ENCODE measurements at places on chromosomes 7 and 10.

DNA sequence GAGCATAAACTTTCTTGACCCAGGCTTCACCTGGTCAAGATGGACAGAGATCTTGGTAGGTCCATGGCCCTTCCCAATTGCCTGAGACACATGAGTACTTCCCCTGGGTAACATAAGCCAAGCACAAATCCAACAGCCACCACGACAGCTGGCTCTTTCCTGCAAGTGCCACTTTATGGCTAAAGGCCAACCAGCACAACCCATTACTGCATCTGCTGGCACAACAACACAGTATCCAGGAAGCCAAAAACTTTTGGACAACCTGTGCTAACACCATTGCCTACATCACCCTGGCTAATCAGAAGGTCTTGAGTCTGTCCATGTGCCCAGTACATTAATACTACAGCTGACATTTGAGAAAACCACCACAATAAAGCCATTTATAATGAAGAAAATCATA is 548.0 kb upstream of the SEMA3D start:
- no peak for DNase-seq

DNA sequence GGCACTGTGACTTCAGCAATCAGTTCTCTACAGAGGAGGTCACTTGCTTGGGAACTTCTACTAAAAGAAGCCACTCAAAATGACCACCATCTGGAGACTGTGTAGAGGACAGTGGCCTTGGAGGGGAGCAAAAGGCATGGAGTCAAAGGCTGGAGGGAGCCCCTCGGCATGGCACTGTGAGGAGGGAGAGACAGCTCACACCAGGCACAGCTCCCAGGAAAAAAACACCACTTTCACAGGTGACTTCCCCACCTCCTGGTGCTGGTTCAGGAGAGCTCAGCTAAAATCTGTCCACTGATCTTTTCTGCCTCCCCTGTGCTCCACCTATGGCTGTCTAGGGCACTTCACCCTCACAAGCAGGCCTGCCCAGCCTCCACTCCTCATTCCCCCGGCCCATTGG is 649.4 kb upstream of the MGMT start:
- no peak for DNase-seq

- DNase-seq = no peak
Measured at GRCh38 chr7:35004531-35005095, 32.7 kb downstream of the DPY19L1 start.

DNA sequence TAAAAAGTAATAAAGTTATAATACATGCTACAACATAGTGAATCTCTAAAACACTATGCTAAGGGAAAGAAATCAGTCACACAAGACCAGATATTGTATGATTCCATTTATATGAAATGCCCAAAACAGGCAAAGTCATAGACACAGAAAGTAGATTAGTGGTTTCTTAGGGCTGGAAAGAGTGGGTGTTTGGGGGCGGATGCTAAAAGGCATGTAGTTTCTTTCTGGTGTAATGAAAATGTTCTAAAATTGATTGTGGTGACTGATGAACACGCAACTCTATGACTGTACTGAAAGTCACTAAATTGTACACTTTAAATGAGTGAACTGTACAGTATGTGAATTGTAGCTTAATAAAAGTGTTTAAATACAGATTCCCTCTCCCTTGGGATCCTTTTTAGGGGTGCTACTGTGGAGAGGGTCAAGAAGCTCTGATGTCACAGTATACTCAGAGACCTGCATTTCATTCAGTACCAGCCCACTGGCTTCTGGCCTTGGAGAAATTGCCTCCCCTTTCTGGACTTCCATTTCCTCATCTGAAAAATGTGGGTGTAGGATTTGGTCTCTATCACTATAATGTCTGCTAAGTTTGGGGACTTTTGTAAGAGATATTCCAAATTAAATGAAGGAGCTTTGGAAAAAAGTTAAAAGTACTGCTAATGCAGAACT is 46.4 kb downstream of the AOAH start:
- DNase-seq = no peak

DNA sequence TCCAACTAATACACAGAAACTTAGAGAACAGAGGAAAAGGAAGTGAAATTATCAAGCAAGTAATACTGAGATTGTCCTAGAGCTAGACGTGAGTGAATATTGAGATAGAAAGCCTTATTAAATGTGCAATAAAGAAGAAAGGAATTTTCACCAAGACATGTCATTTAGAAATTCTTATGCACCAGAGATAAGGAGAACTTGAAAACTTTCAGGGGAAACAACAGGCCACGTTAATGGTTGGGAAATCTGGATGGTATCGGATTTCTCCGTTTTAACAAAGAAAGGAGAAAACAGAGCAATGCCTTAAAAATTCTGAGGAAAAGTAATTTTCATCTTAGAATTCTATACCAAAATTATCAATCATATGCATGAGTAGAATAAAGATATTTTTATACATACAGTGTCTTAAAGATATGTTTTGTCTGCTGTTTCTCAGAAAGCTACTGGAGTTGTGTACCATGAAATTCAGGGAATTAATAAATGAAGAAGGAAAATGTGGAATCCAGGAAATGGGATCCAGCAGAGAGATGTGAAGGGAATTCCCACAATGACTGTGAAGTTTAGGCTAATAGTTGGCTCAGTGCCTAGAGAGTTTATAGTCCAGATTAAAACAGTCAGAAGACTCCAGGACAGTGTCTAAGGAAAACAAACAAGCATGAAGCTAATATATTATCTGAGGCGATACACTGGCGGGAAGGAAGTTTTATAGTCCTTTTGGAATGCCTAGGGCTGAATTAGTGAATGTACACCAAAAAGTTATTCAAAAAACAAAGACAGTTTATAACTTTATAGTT is 159.5 kb downstream of the PPP1R9A start:
- no peak for DNase-seq

- no peak for DNase-seq
Measured at GRCh38 chr7:28095231-28095630, 85.4 kb downstream of the JAZF1 start.

DNA sequence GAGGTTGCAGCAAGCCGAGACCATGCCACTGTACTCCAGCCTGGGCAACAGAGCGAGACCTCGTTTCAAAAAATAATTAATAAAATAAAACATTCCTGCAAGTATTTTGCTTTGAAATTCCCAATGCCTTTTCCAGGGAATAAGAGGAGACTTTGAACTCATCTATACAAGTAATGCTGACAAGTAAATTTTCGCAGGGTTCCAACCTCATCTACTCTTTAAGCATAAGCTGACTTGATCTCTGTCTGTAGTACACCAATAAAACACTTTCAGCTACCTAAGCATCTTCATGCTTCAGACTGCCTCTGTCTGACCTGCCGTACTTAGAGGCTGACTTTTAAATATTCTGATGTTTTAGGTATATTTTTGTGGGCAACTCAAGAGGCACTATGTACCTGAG is 13.7 kb upstream of the BEND7 start:
- DNase-seq = no peak

Data from cerebellar nuclear complex (tissue), 1 donor.